BJ (cell line): ENCODE measurements at places on chromosomes 4 and X.

- no peak for DNase-seq
Observed at GRCh38 chr4:24226023-24226422, 336.2 kb upstream of the PPARGC1A start.

DNA sequence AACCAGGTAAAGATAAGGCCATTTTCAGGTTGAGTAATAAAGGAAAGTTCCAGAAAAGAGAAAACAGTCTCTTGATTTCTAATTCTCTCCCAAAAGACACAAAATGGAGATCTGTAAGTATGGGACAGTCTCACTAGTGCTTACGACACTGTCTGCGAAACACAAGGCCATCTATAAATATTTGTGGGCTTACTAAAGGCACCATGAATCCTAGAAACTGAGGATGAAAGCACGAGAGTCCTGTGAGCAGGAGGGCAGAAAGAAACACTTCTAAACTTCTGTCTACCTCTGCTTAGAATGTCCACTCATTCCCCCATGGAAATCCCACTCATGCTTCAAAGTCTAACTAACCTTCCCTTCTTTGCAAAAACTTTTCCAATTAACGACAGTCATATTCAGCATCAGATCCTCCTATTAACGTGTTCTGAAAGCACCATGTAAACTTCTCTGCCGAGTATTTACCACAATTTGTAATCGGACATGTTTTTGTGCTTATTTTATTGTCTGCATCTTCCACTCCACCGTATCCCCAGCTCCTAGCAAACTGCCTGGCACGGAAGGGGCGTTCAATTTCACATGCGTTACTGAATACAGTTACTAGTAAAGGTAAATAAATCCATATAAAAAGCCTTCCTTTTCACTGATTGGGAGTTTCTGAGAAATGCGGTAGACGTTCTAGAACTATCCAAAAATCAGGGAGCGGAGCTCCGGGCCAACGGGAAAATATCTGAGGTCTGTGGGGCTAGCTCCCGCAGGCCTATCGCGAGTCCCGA lies 665 bp downstream of the PSMD10 start:
- no peak for DNase-seq

- DNase-seq: no peak
Observed at GRCh38 chr4:182245041-182245440, 1.8 kb downstream of the TENM3 start.

GRCh38 chrX:136752796-136753195 lies 27.9 kb downstream of the ARHGEF6 start:
- DNase-seq: no peak

DNA sequence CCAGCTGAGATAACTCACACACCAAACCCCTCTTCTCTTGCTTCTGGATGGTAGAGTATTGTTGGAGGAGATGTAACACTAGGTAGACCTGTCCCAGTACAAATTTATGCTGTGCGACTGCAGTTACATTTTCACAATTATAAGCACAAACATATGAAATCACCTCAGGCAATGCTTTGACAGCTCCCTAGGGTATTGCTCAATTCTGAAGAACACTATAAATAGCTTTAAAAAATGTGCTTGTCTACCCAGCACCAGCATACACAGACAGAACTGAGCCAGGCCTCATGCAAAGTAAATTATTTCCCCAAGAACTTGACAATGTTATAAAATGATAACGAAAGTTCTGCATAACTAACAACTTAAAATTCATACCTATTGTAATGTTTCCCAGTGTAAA lies 1999.1 kb upstream of the ADGRL3 start:
- no peak for DNase-seq

DNA sequence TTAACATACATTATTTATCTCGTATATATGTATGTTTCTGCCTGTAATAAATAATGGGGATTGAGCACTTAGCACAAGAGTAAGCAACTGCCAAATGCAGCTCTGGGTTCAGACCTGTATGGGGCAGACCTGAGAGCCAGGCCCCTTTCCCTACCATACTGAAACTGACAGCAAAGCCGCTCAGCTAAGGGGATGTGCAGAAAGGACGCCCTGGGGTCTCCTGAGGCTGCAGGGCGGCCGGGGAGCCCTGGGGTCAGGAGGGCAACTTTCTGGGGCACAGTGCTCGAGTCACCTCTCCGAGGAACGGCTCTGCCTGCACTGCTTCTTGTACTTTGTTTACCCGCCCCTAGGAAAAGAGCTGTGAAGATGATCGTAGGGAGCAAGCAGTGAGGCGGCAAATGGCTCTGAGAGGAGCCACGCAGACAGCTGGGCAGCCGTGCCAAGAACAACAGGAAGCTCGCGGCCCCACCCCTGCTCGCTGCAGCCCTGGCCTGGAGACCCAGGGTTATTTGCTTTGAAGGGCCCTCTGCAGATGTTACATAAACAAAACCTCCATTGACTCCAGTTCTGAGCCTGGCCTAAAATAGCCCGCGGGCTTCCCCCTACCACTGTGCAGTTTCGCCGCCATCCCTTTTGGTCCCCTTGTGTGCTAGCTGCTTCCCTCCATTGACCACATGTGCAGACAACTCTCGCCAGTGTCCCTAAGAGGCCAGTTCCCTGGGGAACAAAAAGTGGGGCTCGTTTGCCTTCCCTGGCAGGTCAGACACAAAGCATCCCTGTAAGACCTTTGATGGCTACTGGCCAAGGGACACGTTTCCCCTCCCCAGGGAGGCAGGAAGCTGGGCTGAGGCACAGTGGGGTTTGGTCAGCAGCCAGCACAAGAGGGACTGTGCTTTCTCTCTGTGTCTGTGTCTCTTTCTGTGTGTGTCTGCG lies 111.3 kb upstream of the LNX1 start:
- peak; percentile 29 for DNase-seq

DNA sequence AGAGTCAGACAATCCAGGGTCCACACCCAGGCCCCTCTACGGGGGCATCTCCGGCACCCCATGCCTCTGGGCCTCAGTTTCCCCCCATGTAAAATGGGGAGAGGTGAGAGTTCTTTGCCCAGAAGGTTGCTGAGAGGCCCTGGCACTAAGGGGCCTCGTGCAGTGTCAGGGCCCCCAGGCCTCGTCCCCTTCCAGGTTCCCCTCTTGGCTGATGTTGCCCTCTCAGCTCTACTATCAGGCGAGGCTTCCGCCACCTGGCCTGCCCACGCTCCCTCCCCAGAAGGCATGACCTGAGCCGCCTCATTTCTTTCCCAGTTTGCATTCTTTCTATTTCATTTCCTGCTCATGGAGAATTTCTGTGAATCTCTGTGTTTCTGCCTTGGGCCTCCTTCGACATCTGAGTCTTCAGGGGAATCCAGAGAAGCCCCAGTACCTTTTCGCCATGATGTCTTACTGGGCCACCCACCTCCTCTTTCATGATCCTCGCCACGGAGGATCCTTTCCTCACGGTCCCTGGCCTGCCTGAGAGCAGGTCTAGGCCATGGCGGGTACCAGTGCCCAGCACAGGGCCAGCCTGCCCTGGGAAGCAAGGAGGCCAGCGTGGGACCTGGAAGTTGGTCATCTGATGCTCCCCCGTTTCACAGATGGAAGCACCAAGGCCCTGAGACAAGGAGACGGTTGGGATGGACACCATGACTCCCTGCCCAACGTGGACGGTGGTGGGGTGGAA lies 21.9 kb upstream of the MRFAP1 start:
- DNase-seq: no peak
